Bone marrow (tissue), 2 donors: ENCODE measurements at places on chromosomes 3 and 15.

- DNase-seq: no peak
These were observed 91.2 kb downstream of the SLC25A26 start for GRCh38 chr3:66312039-66312438.

DNA sequence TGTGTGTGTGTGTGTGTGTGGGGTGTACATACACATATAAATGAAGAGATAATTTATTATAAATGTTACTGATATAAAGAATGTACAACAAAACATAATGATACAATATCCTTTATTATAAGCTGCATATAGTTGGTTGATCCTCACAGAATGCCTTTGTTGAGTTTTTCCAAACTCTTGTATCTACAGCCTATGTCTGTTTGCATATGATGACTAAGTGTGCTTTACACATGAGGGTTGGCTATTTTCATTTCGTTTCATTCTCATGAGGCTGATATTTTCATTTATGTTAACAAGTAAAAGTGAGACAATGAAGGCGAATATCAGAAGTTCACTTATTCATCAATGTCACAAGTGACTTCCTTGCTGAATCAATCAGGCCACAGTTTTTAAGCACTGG lies 45.1 kb downstream of the TM2D3 start:
- no peak for DNase-seq

DNA sequence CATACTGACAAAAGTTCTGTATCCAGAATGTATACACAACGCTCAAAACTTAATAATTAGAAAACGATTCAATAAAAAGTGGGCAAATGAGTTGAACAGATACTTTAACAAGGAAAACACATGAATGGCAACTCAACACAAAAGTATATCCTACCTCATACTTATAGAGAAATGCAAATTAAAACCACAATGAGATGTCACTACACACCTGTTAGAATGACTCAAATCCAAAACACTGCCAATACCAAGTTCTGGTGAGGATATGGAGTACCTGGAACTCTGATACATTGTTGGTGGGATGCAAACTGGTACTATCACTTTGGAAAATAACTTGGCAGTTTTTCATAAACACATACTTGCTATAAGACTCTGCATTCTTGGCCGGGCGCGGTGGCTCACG lies 42.1 kb downstream of the PRTG start:
- DNase-seq: no peak

- no peak for DNase-seq
These were observed 10.6 kb downstream of the ARPP19 start for GRCh38 chr15:52558196-52558595.

DNA sequence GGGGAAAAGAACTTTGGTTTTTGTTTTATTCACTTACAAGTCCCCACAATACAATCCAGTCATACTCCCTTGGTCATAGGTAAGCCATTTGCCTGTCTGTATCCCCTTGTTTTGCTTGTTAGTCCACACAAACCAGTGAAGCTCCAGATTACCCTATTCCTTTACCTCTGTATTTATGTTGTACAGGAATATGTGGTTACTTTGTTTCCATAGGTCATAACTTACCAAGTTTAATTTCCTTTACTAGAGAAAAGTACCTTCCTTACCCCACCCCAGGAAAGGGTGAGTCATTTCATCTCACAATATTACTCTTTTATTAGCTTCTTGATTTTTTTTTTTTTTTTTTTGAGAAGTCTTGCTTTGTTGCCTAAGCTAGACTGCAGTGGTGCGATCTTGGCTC lies 113.4 kb upstream of the LRRFIP2 start:
- DNase-seq: no peak

DNA sequence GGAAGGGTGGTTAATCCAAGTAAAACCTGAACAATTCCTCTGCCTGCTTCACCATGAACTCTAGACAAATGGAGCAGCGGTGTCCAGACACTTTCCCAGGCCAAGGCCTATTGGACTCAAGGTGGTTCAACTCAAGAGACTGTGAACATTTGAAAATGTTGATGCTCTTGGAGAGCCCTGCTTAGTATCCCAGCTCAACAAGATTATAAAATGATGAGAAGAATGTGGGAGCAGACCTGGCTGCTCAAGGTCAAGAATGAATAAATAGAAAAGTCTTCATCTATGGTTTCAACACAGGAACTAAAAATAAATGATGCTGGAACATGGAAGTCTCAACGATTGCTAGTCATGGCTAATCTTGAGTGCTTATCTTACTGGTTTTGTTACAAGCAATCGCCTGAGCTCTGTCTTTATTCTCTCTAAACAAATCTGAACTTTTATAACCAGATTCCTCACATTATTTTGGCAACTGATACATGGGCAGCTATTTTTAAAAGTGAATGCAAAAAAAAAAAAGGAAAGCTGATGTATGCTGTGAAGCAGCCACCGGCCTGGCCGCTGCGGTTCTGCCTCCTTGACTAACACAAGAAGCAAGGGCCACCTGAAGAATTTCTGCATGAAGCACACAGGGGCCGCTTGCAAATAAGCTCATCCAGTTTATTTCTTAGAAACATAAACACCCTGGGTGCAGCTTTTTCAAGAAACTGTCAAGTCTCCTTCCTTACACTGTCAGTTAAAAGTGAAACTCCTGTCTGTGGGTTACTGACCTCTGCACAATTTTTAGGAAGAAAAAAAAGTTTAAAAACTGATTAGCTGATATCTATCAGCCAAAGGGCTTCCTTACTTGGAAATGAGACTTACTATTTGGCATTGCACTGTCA lies 120.1 kb upstream of the ARHGEF3 start:
- peak; percentile 48 for DNase-seq

DNA sequence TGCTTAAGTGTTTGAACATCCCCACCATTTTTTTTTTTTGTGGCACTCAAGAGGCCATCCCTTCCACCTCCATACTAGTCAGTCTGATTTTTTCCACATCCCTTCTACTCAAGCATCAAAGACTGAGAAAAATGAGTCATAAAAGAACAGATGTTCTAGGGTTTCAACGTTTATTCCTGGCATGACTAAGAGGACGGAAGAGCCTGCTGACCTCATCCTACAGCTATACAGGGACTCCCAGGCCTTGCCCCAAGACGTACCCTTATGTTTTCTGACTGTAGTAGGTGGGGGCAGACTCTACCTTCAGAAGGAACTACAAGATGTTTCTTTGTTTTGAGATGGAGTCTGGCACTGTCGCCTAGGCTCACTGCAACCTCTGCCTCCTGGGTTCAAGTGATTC lies 3.3 kb upstream of the ITPKA start:
- DNase-seq: peak; percentile 90

- no peak for DNase-seq
These were observed 1.3 kb upstream of the ABCF3 start for GRCh38 chr3:184184546-184185230.

GRCh38 chr3:114380233-114380651 lies 86.4 kb downstream of the TIGIT start:
- DNase-seq: no peak

GRCh38 chr3:136105044-136105443 lies 91.1 kb downstream of the MSL2 start:
- DNase-seq: no peak

DNA sequence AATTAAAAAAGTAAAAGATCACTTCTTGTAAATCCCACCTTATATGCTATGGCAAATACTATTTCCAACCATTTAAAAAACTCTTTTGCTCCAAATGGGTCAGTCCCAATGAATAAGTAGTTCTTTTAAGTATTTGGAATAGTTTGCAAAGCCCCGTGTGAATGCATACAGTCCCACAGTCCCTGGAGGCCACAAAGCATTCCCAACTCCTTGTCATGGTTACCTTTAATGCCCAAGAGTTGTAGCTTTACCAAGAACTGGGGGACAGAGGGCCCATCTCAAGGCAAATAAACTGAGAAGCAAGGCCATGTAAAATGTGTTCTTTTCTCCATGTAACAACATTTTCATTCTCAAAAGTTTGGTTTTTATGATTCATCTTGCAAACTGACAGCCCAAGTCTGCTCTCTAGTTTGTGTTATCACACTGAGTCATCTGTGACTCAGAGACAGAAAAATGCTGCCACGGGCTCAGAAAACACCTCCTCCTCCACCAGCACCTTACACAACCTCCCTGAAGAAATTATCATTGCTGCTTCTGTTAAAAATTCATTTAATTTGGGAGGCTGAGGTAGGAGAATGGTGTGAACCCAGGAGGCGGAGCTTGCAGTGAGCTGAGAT lies 336.2 kb downstream of the ERC2 start:
- no peak for DNase-seq

- no peak for DNase-seq
These were observed 156.8 kb downstream of the ALCAM start for GRCh38 chr3:105523501-105523900.

DNA sequence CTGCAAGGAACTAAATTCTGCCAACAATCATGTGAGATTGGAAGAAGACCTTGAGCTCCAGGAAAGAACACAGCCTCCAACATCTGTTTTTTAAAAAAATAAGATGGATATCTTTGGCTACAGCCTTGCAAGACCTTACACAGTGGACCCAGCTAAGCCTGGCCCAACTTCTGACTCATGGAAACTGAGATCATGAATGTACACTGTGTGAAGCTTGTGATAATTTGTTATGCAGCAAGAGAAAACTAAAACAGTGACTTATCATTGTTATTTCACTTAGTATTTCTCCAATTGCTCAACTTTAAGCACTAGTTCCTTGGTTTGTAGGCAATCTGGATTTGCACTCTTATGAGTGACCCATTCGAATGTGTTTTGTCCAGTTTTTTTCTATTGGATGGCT lies 29.3 kb downstream of the SHQ1 start:
- no peak for DNase-seq

DNA sequence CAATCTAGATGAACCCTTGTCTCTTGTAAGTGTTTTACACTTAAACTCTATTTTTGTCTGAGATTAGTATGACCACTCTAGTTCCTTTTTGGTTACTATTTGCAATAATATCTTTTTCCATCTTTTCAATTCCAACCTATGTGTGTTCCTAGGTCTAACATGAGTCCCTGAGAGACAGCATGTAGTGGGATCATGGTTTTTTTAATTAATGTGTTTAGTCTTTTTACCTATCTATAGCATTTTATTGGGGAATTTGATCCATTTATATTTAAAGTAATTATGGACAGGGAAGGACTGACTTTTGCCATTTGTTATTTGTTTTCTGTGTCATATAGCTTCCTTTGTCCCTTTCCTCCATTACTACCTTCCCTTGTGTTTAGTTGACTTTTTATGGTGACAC lies 21.7 kb downstream of the TNFSF10 start:
- no peak for DNase-seq

GRCh38 chr3:140953028-140953960 lies 11.7 kb downstream of the SLC25A36 start:
- DNase-seq: no peak

DNA sequence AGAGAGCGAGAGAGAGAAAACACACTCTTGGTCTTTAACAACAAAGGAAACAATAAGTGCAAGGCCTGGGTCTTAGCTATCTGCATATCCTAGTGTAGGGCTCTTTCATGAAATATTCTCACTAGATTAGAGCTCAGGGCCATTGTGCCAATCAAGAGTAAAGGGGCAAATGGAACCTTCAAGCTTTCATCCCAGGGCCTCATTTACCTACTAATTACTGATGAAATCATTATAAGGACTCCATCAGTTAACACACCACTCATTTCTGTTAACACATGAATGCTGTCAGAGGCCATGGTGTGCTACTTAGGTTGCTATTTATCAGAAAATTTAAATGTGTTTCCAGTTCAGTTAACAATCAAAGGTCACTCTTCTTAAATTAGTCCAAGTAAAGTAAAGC lies 597.8 kb downstream of the ROBO1 start:
- no peak for DNase-seq

GRCh38 chr3:174355505-174355904 lies 503.6 kb upstream of the NAALADL2 start:
- DNase-seq: no peak

GRCh38 chr3:107421881-107422280 lies 44.6 kb downstream of the CCDC54 start:
- no peak for DNase-seq

DNA sequence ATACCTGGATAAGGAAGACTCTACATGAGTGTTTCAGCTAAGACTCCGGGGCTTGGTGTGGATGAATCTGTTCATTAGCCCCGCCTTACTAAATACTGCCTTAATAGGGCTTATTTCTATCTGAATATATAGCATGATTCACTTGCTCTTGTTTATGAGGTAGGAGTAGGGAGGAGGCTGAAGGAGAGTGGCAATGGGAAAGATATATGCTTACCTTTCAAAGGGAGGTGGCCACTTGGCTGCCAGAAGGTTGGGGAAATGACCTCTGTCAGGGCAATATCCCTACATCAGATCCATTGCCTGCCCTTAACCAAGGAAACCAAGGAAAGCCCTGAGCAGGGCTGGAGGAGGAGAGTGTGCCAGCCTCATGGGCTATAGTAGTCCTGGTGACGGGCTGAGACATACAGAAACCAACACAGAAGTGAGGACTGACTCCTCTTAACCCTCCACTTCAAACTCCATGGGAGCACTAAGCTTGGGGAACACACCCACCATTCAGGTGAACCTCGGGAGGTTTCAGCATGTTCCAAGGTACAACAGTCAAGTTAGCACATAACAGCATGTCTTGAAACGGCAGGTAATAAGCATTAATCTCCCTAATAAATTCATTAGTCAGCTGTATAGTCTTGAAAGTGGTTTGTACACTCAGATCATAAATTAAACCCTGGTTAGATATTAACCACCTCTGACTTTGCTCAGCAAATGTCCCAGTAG lies 80.1 kb downstream of the EOMES start:
- no peak for DNase-seq

DNA sequence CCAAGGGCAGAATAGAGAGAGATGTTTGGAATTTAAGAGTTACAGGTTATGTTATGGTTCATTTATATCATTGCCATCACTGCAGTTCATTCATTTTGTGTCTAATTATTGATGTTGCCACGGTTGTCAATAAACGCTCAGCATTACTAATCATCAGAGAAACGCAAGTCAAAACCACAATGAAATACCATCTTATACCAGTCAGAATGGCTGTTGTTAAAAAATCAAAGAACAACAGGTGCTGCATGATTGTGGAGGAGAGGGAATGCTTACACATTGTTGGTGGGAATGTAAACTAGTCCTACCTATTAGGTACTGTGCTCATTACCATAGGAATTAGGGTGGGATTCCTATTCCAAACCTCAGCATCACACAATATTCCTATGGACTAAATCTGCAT lies 350.5 kb downstream of the TIGIT start:
- DNase-seq: no peak

DNA sequence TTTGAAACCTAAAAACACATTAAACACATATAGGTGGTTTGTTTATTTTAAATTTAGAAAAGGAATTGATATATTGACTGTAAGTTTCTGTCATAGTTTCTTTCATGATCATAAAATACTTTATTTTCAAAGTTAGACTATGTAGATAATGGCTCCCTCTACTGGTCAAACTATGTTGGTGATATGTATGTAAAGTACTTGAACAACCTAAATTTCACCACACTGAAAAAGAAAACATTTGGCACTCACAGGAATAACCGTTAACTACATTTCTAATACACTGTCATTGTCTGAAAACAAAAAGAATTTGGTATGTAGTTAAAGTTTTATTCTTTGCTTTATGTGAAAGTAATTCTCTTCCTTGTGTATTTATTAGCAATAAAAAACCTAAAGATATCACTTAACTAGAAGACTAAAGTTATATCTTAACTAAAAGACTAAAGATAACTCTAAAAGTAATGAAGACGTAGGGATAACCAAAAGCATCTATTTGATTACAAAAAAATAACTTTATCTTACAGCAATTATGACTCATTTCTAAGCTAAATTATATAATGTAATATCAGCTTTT lies 427.5 kb downstream of the VGLL3 start:
- peak; percentile 4 for DNase-seq

GRCh38 chr3:10189557-10190354 lies 25.0 kb downstream of the IRAK2 start:
- DNase-seq: peak; percentile 61
